ENCODE measurements at places on chromosomes 6 and 20.

DNA sequence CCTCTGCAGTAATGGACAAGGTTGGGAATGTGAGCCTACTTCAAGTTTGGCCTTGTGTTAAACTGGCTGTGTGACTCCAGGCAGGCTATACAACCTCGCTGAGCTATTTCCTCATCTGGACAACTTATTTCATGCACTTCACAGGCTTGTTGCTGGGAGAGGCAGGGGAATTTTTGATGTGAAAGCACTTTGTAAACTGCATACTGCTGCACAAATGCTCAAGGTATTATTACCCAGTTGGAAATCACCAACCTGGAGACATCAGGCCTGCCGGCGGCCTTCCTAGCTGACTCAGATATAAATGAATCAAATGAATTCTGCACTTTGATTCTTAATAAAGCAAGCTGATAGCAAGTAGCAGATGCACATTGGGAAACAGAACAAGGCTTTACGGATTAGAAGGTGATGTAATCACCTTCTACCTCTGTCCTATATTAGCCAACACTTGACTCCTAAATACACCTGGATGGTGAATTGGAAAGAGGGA is 10.1 kb downstream of the JARID2 start:
- no peak for DNase-seq

GRCh38 chr6:135181333-135182070 is 394 bp downstream of the MYB start:
- DNase-seq, result no peak

DNA sequence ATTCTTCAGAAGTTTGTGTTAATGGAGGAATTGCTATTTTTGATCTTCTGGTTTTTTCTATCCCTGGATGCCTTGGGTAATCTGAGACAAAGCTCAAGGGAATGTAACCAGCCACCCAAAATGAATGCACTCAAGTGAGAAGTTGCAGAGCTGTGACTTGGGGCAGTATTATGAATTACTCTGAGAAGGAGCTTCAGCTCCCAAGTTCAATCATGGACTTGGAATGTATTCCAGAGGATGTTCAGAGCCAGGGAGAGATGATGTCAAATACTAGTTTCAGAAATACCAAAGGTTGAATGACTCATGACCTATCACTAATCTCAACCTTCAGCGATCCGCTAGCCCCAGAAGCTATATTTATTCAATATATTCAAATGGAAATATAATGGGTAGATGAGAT is 375.2 kb upstream of the PLCB4 start:
- DNase-seq, result no peak

DNA sequence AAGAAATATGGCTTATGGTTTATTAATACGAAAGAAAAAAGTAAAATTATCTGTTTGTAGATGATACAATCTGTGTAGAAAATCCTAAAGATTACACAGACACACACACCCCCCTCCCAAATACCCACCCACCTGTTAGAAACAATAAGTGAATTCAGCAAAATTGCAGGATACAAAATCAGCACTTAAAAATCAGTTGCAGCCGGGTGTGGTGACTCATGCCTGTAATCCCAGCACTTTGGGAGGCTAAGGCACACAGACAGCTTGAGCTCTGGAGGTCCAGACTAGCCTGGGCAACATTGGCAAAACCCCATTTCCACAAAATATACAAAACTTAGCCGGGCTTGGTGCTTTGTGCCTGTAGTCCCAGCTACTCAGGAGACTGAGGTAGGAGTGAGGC is 42.3 kb downstream of the NINL start:
- DNase-seq, result no peak

DNA sequence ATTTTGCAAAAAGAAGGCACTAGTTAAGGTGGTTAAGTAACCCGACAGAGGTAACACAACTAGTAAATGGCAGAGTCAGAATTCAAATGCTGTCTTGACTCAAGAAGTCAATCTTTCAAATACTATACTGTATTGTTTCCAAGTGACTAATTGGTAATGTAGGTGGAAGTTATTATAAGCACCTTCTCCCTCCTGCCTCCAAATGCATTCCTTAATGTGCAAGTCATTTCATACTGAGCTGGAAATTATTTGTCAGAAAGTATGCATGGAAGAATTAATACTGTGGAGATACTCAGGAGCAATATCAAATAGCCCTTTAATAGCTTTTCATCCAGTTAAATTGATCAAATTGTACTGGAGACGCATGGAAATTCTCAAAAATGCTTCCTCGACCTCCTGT is 579.1 kb downstream of the DOK5 start:
- DNase-seq, result no peak

DNA sequence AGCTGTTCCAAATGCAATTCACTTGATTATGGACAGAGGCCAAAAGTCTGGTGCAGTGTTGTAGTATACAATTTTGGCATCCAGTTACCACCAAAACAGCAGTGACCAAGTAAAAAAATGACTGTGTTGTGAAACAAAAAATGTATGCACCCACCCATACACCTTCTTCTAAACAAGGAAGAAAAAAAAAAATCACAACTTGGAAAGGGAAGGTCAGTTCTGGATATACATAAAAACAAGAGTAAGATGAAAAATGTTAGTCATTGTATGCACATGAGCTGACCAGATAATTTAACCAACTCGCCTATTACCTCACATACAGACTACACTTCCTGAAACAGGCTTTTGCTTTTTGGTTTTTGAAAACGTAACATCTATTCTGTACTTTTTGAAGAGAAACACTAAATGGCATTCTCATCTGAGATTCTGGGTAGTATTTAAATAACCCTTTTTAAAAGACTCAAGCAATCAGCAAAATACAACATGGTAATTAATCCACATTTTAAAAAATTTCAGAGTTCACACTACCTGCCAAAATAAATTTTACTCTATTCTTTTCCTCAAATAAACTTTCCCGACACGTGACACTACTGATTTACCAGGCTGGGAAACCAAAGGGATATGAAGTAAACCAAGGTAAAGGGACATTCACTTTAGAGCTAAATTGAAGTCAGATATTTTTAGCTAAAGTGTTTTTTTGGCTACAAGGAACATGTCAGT is 141.6 kb upstream of the SHLD1 start:
- DNase-seq, result no peak

DNA sequence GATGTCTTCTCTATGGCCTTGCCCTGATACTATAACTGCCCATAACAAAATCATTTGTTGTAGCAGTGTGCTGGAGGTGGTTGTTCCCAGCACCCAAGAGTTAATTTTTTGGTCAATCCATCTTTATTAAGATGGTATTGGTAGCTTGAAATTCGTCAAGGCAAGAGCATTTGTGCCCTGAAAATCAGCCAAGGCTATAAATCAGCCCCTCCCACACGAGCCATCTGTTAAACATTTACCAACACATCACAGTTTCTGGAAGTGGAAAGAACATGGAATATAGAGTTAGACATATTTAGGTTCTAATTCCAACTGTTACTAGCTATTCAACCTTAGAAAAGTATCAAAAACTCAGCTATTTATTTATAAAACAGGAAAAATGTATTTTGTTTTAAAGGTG is 888.4 kb upstream of the GJE1 start:
- DNase-seq, result no peak

GRCh38 chr20:45407067-45407745 is 883 bp upstream of the DBNDD2 start:
- no peak for DNase-seq

DNA sequence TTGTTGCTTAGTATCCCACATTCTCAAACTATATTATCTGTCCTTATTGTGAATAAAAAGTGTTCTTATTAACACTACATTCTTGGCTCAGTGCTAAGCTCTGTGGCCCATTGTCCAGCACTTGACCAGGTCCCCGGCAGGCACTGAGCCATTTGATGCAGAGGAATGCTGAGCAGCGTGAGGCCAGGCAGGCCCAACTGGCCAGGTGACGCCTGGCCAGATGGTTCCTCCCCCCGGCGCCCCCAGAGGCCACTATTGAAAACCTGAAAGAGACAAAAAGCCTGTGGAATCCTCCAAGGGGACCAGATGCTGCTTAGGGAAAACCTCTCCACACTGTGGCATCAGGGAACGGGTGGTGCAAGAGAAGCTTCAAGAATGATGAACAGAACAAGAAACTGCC is 597.5 kb upstream of the JAG1 start:
- no peak for DNase-seq

- no peak for DNase-seq
Observed at GRCh38 chr20:17936761-17937732, 31.5 kb downstream of the SNX5 start.

GRCh38 chr6:9581155-9581554 is 833.7 kb downstream of the TFAP2A start:
- no peak for DNase-seq
